Stimulated activated naive CD4-positive, alpha-beta T cell (primary cell): ENCODE measurements at places on chromosomes 2 and 18.

DNA sequence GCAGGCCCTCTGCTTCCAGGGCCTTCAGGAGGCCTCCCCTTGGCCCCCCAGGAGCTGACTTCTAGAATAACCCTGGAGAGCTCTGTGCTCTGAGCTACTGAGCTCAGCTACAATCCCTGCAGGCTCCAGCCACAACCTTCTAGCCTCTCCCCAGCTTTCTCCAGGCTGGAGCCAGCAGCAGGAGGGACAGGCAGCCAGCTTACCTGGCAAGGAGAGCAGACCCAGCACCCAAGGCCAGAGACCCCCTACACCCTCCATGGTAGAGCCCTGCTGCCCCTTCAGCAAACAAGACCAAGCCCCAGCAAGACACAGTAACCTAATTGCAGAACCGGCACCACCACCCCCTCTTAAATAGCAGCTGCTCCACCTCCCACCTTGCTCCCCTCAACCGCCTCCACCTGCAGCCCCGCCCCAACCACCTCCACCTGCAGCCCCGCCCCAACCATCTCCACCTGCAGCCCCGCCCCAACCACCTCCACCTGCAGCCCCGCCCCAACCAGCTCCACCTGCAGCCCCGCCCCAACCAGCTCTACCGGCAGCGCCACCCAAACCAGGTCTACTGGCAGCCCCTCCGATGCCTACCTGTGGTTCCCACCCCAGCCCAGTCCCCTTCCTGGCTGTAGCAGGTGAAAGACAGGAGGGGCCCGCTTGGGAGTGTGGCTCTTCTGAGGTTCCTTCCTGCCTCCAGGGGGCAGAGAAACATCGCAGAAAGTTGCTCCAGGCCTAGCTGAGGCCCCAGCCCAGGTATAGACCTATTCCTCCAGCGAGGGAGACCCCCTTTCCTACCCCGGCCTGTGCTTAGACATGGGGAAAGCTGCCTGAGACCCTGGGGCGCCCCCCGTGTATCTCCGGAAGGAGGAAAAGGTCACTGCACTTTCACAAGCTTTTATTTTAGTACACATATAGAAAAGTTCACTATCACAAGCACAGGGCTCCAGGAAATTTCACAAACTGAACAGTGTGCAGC lies at the start of gene ASTL:
ASTL (minus strand) TSS at position 324 of the 967 bp plus-strand sequence; CDS start at position 258, 66 bp downstream.
- peak; percentile 74 for DNase-seq

DNA sequence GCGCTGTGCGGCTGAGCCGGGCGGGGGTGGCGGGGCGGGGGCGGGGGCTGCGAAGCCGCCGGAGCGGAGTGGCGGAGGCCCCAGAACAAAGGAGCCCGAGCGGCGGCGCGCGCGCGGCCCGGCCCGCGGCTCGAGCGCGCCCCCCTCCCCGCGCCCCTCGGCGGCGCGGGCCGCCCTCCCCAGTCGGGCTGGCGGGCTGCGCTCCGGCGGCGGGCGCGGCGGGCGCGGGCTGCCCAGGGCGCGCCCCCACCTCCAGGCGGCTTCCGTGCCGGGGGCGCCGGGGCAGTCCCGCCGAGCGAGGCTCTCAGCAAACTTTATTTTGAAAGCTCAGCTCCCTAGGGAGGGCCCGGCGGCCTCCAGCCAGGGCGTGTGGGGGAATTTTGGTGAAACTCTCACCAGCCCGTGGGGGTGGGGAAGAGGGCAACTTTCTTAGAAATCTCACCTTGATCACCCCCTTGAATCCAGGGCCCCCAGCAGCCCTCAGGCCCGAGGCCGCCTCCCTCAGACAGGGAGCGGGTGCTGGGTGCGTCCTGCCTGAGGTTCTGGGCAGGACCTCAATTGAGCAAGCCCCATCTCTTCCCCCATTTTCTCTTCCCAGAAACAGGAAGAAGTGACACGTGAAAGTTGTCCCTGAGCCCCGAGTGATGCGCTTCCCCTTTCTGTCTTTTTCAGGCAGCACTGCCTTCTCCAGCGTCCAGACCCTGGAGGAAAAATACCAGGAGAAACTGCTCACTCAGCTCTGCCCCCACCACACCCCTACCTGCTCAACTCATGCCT lies 786 bp downstream of the TET3 start:
- peak; percentile 55 for DNase-seq

- no peak for DNase-seq
Observed at GRCh38 chr2:62382757-62383156, 123.2 kb downstream of the TMEM17 start.

- DNase-seq = no peak
Observed at GRCh38 chr2:141848191-141848590, 282.6 kb downstream of the LRP1B start.

- DNase-seq = no peak
Observed at GRCh38 chr18:61887838-61888237, 5.0 kb downstream of the RNF152 start.

GRCh38 chr2:239392072-239392357 lies 8.8 kb downstream of the HDAC4 start:
- DNase-seq = no peak

DNA sequence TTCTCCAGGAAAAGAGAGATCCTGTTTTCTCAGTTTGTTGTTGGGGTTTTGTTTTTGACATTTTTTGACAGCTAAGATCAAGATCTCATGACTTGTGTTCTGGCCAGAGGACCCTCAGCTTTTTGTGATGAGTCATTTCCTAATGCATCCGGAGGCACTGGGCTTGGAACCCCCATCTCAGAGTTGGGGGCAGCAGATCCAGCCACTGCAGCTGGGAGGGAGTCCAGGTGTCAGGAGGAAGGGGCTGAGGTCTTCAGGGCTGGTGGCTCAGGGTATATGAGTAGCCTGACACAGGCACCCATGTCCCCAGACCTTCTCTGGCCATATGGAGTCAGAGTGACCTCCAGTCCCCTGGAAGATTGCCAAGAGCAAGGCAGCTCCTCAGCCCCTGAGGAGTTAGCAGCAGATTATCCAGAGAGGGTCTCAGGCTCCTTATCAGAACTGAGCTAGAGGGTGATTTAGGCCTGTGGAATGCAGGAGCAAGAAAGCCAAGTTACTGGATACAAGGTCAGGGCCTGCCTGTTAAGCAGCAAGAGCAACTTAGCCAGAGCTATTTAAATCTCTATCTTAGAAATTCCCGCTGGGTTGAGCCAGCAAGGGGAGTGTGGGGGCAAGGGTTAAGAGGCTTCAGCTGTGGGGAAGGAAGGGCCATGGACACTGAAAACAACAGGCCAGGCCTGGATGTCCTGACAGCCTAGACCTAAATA lies 62.4 kb downstream of the TANC1 start:
- DNase-seq = no peak

DNA sequence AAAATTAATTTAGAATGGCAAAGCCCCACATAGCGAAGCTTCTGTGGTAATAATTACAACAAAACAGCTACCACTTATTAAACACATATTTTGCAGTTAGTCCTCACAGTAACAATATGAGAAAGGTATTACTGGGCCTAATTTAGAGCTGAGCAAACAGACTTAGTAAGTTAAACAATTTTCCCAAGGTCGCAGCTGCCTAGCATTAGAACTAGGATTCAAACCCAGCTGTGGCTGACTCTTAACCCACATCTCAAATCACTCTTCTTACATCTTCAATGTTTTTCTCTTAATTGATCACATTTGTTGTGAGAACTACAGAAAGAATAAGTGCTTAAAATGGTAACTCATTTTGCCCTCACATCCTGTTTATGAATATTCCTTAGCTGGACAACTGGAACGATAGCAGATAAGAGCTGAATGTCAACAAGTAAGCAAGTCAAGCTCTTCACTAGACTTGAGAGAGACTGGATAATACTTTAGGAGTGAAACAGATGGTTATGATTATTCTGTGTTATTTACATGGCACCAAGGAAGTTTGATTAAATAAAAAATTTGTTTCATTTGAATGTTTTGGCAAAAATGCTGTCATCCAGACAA lies 59.4 kb upstream of the TMEM17 start:
- DNase-seq = no peak

DNA sequence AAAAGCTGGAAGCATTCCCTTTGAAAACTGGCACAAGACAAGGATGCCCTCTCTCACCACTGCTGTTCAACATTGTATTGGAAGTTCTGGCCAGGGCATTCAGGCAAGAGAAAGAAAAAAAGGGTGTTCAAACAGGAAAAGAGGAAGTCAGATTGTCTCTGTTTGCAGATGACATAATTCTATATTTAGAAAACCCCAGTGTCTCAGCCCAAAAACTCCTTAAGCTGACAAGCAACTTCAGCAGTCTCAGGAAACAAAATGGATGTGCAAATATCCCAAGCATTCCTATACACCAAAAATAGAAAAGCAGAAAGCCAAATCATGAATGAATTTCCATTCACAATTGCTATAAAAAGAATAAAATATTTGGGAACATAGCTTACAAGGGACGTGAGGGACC lies 11.1 kb downstream of the SLC8A1 start:
- DNase-seq = no peak

DNA sequence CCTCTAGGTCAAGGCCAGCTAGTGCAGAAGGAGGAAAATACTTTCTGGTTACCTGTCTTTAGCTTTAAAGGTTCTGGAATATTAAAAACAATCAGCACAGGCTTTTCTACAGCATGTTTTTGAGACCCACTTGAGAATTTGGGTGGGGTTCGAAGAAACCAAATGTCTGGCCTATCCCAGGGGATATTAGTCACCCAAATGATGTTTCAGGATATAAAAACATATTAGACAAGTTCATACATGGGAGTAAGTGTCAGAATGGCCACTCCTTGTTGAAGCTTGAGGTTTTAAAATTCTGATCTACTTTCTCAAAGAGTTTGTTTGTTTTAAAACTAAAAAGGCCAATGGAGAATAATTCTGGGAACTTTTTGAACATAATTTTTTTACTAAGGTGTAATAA lies 158.6 kb upstream of the DLX2 start:
- DNase-seq = no peak

GRCh38 chr2:149657401-149658040 lies 69.9 kb upstream of the MMADHC start:
- DNase-seq = no peak

- no peak for DNase-seq
Observed at GRCh38 chr18:9986156-9986930, 72.5 kb downstream of the VAPA start.

DNA sequence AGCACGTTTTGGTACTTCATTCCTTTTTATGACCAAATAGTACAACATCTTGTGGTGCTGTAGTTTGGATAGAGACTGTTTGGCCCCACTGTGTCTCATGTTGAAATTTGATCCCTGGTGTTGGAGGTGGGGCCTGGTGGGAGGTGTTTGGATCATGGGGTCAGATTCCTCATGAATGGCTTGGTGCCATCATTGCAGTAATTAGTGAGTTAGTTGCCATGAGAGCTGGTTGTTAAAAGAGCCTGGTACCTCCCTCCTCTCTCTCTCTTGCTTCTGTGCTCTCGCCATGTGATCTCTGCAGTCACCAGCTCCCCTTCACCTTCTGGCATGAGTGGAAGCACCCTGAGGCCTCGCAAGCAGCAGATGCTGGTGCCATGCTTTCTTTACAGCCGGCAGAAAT lies 50.9 kb downstream of the NCAPH start:
- no peak for DNase-seq

- no peak for DNase-seq
Observed at GRCh38 chr2:11681722-11682589, 12.0 kb upstream of the NTSR2 start.

DNA sequence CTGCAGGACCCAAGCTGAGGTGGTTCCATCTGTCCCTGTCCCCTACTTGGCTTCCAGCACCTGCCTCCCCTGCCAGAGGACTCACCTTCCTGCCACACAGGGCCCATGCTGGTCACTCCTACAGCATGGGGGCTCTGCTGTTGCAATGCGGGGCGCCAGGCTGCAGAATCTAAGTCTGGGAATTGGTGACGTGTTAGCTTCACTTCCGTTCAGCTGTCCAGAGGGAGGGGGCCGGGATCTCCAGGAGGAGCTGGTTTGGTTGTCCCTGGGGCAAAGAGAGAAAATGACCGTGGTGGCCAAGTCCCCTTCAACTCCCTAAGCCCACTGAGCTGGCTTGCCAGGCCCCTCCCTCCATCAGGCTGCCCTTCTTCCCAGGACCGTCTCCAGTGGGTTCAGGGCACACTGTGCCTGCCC lies 69.5 kb downstream of the IL1R2 start:
- no peak for DNase-seq

- DNase-seq = peak; percentile 89
Observed at GRCh38 chr2:43136876-43137275, 89.5 kb downstream of the ZFP36L2 start.

DNA sequence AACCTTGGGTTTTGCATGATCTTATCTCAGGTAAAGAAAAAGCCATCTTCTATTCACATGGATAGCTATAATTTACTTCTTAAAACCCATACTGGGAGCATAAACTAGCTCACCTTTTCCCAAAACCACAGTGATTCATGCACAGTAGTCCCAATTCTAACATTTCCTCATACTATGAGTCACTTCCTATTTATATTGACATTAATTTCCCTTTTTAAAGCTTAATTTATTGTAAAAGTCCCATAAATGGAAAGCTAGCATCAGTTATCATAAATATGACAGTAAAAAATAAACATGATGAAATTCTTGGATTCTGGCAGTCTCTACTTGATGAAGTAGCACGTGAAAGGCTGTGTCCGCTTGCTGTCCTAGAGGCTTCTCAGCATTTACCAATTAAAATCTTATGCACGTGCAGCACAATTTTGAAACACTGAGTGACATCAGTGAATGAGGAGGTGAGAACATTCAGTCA lies 180.1 kb downstream of the CDH2 start:
- DNase-seq = no peak

GRCh38 chr2:119414894-119415293 lies 16.8 kb upstream of the TMEM37 start:
- no peak for DNase-seq

GRCh38 chr2:24886126-24886501 lies 33.9 kb downstream of the ADCY3 start:
- DNase-seq = no peak

GRCh38 chr18:23283916-23284430 lies 148.7 kb downstream of the CABLES1 start:
- no peak for DNase-seq

DNA sequence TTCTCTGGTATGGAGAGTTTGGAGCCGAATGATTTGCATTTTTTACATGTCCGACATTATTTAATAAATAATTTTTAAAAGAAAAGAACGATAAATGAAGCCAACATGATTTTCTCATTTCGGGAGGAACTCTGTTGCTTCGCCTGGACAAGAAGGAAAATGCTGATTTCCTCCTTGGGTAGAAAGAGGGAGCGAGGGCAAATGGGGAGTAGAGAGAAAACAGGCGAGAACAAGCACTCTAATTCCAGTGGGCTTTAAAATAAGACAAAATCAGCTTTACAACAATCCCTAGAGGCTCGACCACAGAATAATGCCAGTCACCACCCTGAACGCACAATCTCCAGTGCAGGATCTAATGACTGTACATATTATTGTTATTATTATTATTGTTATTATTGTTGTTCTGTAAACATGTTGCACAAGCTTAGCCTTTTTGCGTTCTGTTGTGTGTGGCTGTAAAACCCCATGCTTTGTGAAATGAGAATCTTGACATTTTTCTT lies 3.7 kb downstream of the DLX1 start:
- DNase-seq = no peak

DNA sequence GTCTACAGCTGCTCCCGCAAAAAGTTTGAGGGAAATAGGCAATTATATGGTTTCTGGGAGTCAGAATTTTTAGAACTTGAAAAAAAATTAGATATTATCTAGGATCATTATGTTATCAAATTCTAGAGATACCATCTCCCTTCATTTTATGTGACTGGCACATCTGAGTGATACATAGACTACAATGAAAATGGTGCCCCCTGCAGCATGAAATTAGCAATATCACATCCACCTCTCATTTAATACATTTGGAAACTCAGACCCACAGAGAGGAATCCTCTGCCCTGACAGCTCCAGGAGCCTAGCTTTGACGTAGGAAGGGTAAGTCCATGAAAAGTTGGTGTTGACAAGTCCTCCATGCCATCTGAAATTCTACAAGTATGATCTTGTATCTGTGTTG lies 381.6 kb downstream of the SUCLG1 start:
- no peak for DNase-seq
